SJCRH30 (cell line): ENCODE measurements at places on chromosomes 13 and 19.

DNA sequence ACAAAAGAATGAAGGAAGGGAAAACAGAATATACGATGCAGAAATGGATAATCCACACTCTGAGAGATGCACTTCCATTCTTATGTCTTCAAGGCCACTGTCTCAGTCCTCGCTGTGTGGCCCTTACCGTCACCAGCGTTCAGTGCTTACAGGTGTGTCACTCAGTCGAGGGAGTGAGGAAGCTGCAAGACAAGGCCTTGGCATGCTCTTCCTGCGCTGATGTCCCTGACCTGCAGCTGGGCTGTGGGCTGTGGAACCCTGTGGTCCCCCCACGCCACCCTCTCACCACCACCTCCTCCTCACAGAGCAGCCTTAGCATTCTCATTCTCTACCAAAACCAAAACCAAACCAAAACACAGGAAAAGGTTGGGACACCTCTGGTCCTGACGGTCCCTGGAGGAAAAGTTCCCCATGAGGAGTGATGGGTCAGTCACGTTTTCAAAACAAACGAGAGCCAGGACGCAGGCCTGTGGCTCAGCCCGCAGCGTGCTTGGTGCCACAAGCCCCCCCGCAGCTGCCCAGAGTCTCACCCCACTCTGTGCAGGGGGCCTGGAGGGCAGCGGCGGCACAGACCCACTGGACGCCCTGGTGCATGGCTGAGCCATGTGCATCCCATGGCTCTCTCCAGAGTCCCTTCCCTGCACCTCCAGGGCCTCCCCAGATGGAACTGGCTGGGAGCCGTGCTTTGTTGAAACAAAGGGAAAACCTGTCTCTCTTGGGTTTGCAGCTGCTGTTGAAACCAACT, 48.2 kb upstream of the GPR183 start:
- H3K27ac ChIP-seq: no peak overlapping the region
- no peaks in the 10 kb centered on the region; the same call in 1 of the 2 replicates for H3K36me3 ChIP-seq
- no peak for DNase-seq
- H3K4me1 ChIP-seq: no peaks in the 10 kb centered on the region
- H3K4me3 ChIP-seq: no peak overlapping the region

DNA sequence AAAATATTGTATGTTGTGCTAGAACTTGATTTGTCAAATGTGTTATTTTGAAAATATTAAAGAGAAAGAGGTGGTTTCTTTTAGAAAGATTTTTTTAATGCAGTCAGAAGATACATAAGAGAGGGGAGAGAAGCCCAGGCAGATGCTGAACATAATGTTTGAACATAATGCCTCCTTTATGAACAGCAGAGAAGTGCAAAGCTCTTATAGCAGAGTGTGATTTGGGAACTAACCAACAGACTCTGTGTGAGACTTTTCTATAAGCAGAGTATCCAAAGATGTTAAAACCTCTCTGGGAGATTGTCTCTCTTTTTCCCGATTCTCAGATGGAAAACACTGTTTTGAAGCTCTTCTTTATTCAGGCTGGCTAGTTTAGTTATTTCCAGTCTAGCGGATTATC, 1274.1 kb upstream of the SPRY2 start:
- no peaks in the 10 kb centered on the region for H3K36me3 ChIP-seq
- H3K4me3 ChIP-seq: no peak overlapping the region
- no peak for DNase-seq
- H3K27ac ChIP-seq: no peak overlapping the region

GRCh38 chr13:33261387-33262061, 24.0 kb downstream of the STARD13 start:
- peaks cover 36% of the 10 kb centered on the region for H3K4me1 ChIP-seq
- no peak for DNase-seq
- no peak overlapping the region for H3K27ac ChIP-seq
- H3K27me3 ChIP-seq: no peaks in the 10 kb centered on the region
- H3K4me3 ChIP-seq: no peak overlapping the region

DNA sequence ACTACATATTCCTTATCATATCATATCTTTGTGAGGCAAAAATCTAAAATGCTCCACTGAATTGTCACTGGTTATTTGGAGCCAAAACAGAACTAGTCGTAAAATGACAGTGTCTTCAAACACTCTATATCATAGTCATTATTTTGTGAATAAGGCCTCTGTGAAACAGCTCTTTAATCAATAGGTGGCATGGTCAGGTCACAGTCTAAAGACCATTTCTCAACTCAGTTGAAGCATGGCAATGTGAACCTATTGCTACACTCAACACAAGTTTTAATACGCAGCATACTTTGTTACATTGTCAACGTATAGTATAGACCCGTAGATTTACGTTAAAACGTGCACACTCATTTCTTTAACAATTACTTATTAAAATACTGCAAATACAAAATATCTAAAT, 131.3 kb upstream of the PCDH20 start:
- H3K36me3 ChIP-seq: no peaks in the 10 kb centered on the region
- H3K4me1 ChIP-seq: no peaks in the 10 kb centered on the region; the same call in 1 of the 2 replicates

DNA sequence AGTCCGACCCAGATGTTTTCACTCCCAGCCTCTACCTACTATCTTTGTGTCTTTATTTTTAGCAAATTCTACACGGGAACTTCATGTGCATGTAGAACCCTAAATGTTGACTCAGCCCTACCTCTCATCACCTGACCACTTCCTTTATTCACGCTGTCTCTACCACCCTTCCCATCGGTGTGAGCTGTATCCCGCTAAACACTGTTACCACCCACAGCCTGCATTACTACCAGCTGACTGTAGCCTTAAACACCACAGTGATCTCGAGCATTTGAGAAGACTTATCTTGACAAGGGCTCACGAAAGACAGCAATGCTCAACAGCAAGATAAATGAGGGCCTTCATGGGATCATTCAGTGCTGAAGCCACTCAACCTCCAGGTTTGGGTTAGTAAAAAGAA, 15.1 kb downstream of the NCR1 start:
- no peaks in the 10 kb centered on the region for H3K27me3 ChIP-seq
- no peak for DNase-seq
- no peaks in the 10 kb centered on the region for H3K4me1 ChIP-seq
- H3K4me3 ChIP-seq: no peak overlapping the region
- H3K27ac ChIP-seq: no peak overlapping the region

GRCh38 chr19:20964798-20965197, 41.7 kb downstream of the ZNF85 start:
- H3K4me3 ChIP-seq: no peak overlapping the region
- DNase-seq: no peak
- no peaks in the 10 kb centered on the region for H3K27me3 ChIP-seq
- H3K4me1 ChIP-seq: no peaks in the 10 kb centered on the region
- H3K36me3 ChIP-seq: no peaks in the 10 kb centered on the region

- H3K4me1 ChIP-seq: no peaks in the 10 kb centered on the region
- no peak overlapping the region for H3K4me3 ChIP-seq
- H3K27ac ChIP-seq: no peak overlapping the region
- H3K27me3 ChIP-seq: no peaks in the 10 kb centered on the region
- peaks cover 89% of the 10 kb centered on the region for H3K36me3 ChIP-seq
Observed at GRCh38 chr13:98918771-98919170, 59.1 kb downstream of the DOCK9 start.

- H3K4me3 ChIP-seq: no peak overlapping the region
- 0 out of 2 replicates have a peak, but pooled peaks cover 5% of the 10 kb centered on the region for H3K27me3 ChIP-seq
- no peaks in the 10 kb centered on the region for H3K4me1 ChIP-seq
- no peak overlapping the region for H3K27ac ChIP-seq
Observed at GRCh38 chr19:14305706-14306105, 75.5 kb upstream of the ADGRE5 start.

DNA sequence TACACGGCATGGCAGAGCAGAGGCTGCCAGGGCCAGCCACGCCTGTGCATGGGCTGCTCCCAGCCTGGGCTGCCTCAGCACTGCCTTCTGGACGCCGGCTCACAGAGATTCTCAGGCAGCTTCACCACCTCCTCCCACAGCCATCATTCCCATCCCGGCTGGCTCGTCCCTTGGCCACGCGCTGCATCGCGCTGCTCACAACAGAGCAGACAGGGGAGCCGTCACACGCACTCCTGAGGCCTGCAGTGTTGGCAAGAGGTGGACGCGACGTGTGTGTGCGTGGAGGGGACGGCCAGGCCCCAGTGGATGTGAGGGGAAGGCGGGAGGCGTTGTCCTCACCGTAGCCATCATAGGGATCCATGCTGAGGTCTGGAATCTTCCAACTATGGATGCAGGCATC, 7.6 kb upstream of the PRKD2 start:
- H3K4me1 ChIP-seq: no peaks in the 10 kb centered on the region
- peaks cover 62% of the 10 kb centered on the region for H3K36me3 ChIP-seq
- no peak overlapping the region for H3K27ac ChIP-seq

DNA sequence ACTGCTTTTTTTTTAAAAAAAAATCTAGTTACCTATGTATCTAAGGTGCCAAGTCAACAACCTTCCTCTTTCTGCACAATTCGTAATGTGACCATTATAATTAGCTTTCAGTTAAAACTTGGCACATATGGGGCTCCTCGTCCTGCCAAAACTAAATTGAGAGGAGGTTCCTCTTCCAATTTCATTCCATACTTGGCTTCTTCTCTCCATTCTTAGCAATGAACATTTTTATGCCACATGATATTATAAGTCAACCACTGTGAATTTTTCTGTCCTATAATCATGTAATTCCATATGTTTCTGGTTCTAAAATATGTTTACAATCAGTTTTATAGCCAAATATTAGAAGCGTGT, 177.0 kb downstream of the DCLK1 start:
- H3K27ac ChIP-seq: no peak overlapping the region
- H3K36me3 ChIP-seq: no peaks in the 10 kb centered on the region

DNA sequence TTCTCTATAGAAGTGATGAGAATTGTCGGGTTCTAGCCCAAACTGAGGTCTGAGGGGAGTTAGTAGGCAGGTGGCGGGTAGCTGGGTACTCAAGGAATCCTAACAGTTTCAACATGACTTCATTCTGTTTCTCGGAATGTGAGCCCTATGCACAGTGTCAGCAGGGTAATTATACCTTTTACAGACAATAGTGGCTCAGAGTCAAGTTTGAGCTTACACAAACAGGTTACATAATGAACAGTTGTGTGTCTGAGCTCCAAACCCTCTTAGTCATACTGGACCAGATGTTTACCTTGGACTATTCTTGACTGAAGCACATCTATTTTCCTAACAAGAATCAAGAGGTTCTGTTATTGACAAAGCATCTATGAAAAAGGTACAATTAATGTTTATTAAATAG, 1066.7 kb upstream of the PCDH20 start:
- no peak overlapping the region for H3K27ac ChIP-seq
- H3K27me3 ChIP-seq: no peaks in the 10 kb centered on the region
- no peaks in the 10 kb centered on the region for H3K36me3 ChIP-seq
- no peak overlapping the region for H3K4me3 ChIP-seq

GRCh38 chr13:29677627-29678026, 82.1 kb upstream of the SLC7A1 start:
- H3K4me1 ChIP-seq: peaks cover 10% of the 10 kb centered on the region
- no peak for DNase-seq
- no peaks in the 10 kb centered on the region for H3K36me3 ChIP-seq
- H3K4me3 ChIP-seq: no peak overlapping the region
- no peaks in the 10 kb centered on the region for H3K27me3 ChIP-seq

DNA sequence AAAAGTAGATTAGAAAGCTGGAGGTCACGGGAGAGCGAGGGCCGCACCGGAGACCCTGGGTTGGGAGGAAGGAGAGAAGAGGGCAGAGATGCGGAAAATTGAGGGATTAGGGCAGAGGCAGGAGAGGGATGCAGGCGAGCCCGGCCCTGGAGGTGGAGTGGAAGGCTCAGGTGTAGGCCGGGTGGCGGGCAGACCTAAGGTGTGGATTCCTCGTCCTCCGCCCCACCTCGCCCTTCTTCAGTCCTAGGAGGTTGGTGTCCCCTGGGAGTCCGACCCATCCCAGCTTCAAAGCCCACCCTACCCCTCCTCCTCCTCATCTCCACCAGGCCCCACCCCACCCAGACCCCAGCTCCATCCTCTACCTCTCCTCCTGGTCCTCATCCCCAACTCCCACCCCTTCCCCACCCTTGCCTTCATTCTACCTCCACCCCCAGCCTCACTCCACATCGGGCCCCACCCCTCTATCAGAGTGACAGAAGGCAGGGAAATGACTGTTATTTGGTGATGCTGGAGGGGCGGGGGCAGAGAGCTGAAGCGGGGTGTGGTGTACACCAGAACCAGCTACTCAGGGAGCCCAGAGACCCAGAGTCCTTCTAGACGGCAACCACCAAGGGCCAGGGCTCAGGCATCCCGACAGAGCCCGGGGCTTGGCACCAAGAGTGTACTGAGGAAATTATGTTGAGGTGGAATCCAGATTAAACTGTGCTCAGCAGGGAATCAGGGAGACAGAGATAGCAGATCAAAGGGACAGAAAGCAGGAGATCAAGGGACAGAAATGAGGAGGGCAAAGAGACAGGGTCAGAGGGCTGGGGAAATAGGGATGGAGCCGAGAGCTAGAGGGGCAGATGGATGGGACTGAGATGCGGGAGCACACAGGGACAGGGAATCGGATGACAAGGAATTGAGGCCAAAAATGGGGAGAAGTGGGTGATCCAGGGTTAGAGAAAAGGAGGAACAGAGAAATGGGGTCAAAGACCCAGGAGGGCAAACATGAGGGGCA, 6.4 kb downstream of the ERFL start:
- no peaks in the 10 kb centered on the region for H3K4me1 ChIP-seq
- H3K4me3 ChIP-seq: no peak overlapping the region
- H3K27me3 ChIP-seq: peaks cover 25% of the 10 kb centered on the region; the same call in 1 of the 2 replicates
- H3K27ac ChIP-seq: no peak overlapping the region
- H3K36me3 ChIP-seq: no peaks in the 10 kb centered on the region

DNA sequence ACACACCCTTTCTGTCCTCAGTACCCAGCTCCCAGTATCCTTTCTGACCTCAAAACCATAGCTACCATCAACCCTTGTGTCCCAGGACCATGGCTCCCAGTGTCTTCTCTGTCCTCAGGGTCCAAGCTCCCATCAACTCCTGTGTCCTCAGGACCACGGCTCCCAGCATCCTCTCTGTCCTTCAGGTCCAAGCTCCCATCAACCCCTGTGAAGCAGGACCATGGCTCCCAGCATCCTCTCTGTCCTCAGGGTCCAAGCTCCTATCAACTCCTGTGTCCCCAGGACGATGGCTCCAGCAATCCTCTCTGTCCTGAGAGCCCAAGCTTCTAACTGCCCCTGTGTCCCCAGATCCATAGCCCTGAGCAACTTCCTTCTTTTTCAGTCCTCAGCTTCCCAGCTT, 1.7 kb upstream of the CADM4 start:
- H3K36me3 ChIP-seq: no peaks in the 10 kb centered on the region
- H3K27me3 ChIP-seq: peaks cover 19% of the 10 kb centered on the region
- H3K27ac ChIP-seq: no peak overlapping the region
- H3K4me1 ChIP-seq: no peaks in the 10 kb centered on the region; the same call in none of the 2 replicates

- no peak overlapping the region for H3K27ac ChIP-seq
Observed at GRCh38 chr13:109723046-109723445, 63.3 kb downstream of the IRS2 start.

DNA sequence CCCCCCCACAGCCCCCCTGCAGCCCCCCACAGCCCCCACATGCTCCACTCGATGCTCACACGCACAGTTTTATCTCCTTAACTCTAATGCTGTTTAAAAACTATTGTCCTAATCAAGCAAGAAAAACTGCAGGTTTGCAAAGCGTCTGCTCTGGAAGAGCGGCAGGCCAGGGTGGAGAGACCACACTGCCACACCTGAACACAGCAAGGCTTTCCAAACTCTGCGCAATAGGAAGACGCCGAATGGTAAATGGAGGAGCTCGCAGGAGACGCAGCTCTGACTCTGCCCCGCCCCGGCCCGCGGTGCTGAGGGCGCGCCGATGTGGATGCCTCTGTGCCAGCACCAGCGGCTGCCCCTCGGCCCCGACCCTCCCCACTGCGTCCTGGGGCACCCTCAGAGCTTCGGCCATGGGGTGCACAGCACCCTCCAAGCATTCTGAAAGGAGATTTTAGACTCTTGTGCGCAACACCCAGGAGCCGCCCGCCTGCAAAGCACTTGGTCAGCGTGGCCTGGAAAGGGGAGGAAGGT, 32.4 kb downstream of the RASA3 start:
- no peaks in the 10 kb centered on the region for H3K27me3 ChIP-seq
- H3K27ac ChIP-seq: no peak overlapping the region
- peaks cover 20% of the 10 kb centered on the region for H3K4me1 ChIP-seq
- no peak overlapping the region for H3K4me3 ChIP-seq
- DNase-seq: no peak
